ENCODE measurements at places on chromosomes 2 and 18.

DNA sequence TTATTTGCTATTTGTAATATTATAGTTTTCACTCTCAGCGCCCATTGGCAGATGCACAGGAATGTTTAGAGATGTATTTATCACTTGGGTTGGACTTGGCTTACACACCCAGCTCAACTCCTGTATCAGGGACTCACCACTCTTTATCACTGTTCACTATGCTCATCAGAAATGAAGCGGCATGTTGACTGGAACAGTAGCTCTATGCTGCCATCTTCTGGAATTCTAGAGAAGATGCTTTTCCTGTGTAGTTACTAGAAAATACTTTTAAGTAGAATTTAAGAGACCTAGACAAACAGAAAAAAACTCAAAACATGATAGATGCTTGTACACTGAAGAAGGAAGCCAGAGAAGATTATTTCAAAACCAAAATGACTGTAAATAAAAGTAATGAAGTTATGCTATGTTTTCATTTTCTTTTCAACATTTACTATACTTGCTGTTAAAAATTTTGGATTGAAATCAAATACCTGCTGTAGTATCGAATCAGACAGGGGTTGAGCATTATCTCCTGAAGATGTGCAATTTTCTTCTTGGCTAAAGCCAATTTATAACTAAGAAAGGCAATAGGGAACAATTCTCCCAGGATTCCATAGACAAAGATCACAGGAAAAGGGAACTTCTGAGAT, 47.4 kb upstream of the NXPH2 start:
- peak; percentile 67 for DNase-seq

- no peak for DNase-seq
Observed at GRCh38 chr2:109695290-109695689, 81.1 kb downstream of the SOWAHC start.

GRCh38 chr18:12882453-12883371, 1.3 kb downstream of the PTPN2 start:
- peak; percentile 39 for DNase-seq

DNA sequence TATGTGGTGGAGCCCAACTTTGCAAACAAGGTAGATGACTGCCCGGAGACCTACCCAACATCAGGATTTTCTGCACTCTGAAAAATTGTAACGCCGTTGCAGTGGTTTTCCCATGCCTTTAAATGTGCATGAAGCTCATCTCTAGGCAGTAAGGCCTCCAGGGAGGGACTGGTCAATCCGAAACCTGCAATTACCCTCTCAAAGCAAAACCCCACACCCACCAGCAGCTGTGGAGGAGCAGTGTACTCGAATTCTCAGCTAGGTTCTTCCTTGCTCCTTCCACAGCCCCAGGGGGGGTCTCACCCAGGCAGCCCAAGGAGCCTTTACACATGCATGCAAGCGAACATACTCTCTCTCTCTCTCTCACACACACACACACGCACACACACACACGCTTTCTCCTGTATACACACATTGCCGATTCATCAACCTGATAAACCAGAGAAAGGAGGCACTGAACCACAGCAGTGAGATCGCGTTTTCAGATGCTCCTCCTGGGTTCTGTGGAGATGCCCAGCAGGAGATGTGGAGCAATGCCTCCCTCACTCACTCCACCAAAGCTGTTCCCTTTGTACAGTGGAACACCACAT, 109.2 kb downstream of the VIT start:
- DNase-seq: no peak

DNA sequence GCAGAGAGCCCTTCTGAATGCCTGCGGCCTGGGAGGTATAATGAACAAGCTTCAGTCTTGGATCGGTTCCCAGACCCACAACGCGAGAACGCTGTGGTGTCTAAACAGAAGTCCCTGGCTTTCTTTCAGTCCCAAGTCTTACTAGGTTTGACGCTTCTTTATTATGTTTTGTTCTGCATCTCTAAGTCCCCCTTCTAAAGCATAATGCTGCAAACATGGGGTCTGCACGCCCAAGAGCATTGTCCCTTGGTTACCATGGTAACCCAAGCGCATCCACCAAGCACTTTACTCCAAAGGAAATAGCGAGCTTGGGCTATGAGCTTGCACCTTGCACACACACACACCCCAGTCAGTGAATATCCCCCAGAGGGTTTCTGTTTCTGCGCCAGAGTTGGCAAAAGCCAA, 193.7 kb downstream of the INO80D start:
- peak; percentile 77 for DNase-seq

DNA sequence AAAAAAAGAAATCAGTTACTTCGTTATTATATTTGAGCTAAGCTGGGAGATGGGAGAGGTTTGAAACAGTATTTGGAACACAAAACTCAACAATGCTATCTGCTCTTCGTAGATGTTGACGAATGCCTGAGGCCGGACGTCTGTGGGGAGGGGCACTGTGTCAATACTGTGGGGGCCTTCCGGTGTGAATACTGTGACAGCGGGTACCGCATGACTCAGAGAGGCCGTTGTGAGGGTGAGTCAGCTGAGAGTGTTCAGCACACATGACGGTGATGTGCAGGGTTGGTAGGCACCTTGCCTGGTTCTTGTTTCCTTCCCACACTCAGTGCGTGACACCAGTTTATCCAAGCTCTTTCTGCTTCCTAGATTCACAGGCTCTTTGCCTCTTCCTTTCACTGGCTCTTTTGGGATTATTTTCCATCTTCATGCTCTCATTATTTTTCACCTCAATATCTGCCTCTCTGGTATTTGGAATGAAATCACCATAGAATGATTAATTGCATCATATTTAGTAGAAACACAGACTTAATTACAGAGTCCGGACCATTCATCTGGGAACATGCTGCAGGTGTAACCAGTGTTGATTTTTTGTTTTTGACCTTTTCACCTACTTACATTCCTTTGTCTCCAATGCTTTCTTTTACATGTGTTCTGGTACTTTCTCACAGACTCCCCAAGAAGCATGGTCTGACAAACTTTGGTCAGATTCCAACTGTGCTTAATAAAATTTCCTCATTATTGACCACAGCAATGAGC, 200.6 kb upstream of the RASGRP3 start:
- peak; percentile 95 for DNase-seq

All from iris pigment epithelial cell (primary cell).